ENCODE measurements at places on chromosomes 2 and 18.

DNA sequence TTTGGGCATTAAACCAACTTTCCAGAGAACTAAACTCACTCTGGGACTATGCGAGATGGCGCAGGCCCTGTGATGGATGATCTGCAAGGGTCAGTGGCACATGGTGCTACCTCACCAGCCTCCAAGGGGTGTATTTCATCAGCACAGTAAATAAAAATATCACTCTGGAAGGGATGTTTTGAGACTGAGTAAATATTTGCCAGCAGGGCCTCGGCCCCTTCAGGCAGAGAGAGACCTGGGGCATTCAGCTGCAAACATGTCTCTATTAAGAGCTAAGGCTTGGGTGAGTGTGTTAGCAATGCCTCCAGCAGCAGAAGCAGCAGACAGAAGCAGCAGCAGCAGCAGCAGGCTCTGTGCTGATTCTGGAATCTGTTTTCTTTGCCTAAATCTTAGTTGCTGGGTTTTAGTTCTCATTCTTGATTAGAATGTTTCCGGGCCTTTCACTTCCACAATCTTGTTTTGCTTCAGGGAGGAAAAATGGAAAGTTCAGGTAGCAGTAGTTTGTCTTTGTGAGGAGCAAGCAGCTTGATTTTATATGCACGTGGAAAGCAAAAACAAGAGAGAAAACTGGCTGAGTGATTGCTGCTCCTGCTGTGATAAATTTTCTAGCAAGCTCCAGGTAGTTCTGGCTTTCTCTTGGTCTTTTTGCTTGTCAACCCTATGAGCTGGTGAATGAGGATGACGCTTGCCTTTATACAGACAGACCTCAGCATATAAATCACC lies 18.6 kb downstream of the ADCYAP1 start:
- DNase-seq = no peak

- DNase-seq = no peak
These were observed 136.3 kb downstream of the CYP26B1 start for GRCh38 chr2:72011370-72011689.

DNA sequence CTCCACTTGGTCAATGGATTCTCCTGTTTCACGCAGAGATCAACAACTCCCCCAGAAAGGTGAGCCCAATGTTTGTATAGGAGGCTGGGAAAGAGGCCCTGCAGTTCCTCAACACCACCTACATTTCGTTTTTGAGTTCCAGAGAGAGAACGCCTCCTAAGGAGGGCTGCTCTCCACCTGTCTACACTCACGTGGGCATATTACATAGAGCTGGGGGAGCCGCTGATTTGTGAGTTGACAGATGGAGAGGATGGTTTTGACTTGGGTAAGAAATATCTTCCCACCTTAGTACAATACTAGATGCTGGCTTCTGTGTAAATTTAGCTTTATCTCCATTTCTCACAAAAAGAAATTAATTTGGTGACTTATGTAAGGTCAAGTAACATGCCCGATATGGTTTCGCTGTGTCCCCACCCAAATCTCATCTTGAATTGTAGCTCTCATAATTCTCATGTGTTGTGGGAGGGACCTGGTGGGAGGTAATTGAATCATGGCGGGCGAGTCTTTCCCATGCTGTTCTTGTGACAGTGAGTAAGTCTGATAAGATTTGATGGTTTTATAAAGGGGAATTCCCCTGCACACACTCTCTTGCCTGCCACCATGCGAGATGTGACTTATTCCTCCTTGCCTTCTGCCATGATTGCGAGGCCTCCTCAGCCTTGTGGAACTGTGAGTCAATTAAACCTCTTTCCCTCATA lies 274.5 kb upstream of the PXDN start:
- DNase-seq = no peak

DNA sequence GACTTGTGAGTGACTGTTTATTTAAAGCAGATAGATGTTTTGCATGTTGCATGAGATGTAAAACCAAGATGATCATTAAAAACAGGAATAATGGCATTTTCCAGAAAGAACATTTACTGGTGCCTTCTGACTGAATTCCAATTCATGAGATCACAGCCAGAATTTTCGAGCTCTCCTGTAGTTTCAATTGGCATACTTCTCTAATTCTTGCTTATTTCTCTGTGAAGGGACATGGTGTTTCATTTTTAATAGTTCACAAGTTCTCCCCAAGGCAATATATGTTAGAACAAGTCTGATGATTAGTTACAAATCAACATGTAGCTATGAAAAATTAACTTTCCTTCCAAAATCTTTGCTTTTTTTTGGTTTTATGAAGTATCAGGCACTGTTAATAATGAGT lies 105.7 kb downstream of the PDE1A start:
- DNase-seq = no peak

DNA sequence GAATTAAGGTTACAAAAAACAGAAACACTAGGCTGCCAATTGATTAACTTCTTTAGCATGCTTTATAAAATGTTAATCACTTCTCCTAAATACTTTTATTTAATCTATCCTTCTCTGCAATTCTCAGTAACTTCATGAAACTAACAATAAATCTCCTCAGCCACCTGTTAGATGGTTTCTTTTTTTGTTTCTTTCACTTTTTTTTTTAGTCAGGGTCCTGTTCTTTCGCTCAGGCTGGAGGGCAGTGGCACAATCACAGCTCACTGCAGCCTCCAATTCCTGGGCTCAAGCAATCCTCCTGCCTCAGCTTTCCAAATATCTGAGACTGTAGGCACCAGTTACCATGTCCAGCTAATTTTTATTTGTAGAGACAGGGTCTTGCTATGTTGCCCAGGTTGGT lies 213.4 kb upstream of the STK17B start:
- no peak for DNase-seq

GRCh38 chr2:47651296-47651695 lies 131.6 kb upstream of the MSH6 start:
- no peak for DNase-seq

GRCh38 chr2:197423307-197423706 lies 11.5 kb downstream of the SF3B1 start:
- no peak for DNase-seq

- no peak for DNase-seq
These were observed 270.7 kb downstream of the ALK start for GRCh38 chr2:29650631-29651097.

- no peak for DNase-seq
These were observed 76.3 kb downstream of the R3HDM1 start for GRCh38 chr2:135607561-135607960.

GRCh38 chr18:25313268-25313667 lies 38.7 kb downstream of the ZNF521 start:
- DNase-seq = no peak

- no peak for DNase-seq
These were observed 49.6 kb downstream of the ZEB2 start for GRCh38 chr2:144470334-144470733.

- no peak for DNase-seq
These were observed 53.2 kb downstream of the ITGA6 start for GRCh38 chr2:172480301-172481218.

- no peak for DNase-seq
These were observed 91.5 kb downstream of the TPGS2 start for GRCh38 chr18:36737316-36737715.

DNA sequence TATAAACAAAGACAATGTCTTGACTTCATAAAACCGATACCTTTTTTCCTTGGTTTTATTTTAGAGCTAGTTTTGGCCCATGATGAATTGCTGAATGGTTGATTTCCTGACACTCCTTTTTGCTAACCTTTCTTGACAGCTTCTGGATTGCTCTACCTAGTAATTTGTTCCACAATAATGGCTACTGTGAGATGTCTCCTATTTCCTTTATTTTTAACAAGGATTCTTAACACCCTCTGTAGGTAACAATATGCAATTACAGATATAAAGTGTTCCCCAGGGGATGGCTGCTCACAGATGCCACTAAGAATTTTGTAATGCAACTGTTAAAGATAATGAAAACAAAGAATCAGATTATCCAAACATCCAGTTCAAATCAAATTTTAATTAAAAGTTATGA lies 100.8 kb upstream of the ATP5MC3 start:
- no peak for DNase-seq

DNA sequence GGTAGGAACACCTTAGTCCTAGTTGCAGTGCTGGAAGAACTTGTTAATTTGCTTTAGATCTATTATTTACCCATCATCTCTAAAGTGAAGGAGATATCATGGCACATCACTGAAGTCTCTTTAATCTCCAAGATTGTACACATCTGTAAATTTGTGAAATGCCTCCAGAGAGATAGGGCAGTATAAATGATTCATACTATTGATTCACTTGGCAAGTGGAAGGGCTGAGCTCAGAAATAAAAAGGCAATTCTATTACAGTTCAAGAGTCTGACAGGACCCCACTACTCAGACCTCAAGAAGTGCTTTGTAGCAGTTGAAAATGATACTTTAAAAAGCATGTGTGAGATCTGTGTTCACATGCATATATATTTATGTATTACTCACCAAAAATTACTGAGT lies 489.3 kb downstream of the DCC start:
- no peak for DNase-seq

- peak; percentile 18 for DNase-seq
These were observed 206.1 kb downstream of the KLHL29 start for GRCh38 chr2:23591111-23591510.

GRCh38 chr18:78558948-78559347 lies 420.7 kb upstream of the SALL3 start:
- no peak for DNase-seq

GRCh38 chr18:13158428-13158827 lies 60.1 kb upstream of the LDLRAD4 start:
- DNase-seq = no peak

DNA sequence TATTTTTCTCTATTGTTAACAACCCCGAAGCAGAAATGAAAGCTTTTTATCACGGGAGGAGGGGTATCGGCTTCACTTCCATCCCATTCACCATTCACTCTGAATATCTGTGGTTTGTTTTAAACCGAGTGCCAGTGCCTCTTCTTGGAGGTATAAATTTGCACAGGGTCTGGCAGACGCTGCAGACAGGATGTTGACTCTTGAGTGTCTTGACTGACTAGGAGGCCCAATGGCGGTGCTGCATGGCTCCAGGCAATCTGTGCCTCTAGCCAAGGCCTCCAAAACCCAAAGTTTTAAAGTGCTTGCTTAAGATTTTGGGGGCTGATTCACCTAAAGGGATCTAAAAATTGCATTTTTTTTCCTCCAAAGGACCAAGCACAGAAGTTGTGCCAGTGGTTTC lies 183.8 kb downstream of the LTBP1 start:
- no peak for DNase-seq

DNA sequence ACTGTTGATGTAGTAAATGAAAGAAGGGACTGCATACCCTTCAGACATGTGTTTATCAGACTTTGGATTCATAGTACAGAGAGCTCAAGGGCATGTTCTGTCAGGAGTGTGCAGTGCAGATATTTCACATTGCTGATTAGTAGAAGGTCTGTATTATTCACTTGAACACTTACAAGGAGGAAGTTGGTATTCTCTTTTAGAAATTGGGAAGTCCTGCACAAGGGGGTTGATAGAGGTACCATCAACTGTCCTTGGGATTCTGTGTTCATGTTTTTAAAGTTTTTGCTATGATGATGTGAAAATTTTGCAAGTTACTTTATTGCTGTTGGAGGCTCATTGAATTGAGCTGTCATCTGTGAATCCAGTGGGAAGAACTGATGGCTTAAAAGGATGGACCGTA lies 6.7 kb downstream of the PSMD1 start:
- no peak for DNase-seq

DNA sequence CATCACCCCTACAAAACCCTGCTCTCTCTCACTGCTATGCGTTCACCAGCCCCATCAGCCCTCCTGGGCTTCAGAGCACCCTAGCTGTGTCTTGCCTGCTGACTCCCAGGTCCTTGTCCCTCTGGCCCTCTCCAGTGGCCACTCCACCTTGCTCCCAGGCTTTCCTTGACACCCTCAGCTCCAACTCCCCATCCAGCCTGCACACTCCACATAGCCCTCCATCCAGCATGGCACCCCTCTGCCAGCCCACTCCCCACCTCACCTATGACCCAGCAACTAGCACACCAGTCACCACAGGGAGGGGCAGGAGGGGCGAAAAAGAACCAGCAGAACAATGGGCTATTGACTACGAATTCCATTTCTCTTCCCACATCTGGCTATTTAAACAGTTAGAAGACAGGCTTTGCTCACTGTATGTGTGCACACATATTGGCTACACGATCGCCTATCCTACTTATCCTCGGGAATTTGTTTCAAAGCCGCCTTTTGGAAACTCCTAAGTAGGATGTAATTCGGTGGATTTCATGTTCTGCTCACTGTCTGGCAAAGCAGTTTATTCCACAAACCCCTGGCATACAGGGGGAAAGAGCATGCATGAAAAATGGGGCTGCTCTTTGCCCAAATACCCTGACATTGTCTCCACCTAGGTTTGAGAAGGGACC lies 195.3 kb downstream of the SMAD2 start:
- DNase-seq = no peak

DNA sequence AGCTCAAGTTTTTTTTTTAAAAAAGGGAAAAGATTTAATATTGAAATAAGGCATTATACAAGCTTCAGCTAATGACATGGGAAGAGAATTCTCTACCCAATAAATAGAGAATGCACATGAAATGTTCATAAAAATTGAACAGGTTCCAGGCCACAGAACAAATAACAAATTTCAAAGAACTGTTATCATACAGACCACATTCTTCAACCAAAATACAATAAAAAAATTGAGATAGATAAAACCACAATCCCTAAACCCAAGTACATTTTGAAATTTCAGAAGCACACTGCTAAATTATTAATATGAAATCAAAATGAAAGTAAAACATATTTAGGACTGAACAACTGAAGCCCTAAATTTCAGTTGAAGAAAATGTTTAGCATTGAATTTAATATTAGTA lies 89.6 kb downstream of the BCL2 start:
- DNase-seq = no peak

DNA sequence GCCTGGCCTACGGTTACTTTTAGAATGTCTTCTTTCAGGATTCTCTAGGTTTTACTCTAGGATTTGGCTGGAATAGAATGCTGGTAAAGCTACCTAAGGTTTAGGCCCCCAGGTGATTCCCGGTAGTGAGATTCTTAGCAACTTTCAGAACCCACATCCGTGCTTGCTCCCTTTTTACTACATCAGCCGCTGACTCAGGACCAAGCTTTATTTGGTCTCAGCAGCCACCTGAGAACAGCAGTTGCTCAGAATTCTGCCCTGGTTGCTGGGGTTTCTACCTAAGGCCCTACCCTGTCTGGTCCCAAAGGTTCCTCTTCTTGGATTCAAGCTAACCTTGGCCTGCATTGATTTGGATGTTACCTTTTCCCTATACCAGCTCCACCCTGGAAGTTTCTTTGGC lies 36.1 kb upstream of the NDUFV2 start:
- no peak for DNase-seq

DNA sequence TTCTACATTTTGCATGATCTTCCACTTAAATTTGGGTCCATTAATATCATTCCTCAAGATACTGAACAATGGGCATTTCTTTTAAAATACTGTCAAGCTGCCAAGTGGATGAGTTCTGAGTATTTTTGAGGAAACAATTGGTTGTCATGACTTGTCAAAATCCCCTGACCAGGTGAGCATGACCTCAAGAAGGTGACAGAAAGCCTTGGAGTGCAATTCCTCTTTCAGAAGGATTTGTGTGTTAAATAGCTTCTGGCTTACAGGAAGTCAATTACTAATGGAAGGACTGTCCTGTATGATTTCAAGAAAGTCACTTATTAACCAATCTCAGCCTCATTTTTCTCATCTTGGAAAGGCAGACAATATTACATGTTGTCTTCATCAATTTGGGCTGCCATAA lies 460.6 kb downstream of the TSN start:
- DNase-seq = no peak

GRCh38 chr2:207319316-207319715 lies 153.6 kb upstream of the KLF7 start:
- DNase-seq = no peak

GRCh38 chr2:217951521-217952247 lies 51.1 kb downstream of the TNS1 start:
- DNase-seq = peak; percentile 15

All from femur (tissue), 1 donor.